ENCODE measurements at places on chromosomes 3 and 15.

DNA sequence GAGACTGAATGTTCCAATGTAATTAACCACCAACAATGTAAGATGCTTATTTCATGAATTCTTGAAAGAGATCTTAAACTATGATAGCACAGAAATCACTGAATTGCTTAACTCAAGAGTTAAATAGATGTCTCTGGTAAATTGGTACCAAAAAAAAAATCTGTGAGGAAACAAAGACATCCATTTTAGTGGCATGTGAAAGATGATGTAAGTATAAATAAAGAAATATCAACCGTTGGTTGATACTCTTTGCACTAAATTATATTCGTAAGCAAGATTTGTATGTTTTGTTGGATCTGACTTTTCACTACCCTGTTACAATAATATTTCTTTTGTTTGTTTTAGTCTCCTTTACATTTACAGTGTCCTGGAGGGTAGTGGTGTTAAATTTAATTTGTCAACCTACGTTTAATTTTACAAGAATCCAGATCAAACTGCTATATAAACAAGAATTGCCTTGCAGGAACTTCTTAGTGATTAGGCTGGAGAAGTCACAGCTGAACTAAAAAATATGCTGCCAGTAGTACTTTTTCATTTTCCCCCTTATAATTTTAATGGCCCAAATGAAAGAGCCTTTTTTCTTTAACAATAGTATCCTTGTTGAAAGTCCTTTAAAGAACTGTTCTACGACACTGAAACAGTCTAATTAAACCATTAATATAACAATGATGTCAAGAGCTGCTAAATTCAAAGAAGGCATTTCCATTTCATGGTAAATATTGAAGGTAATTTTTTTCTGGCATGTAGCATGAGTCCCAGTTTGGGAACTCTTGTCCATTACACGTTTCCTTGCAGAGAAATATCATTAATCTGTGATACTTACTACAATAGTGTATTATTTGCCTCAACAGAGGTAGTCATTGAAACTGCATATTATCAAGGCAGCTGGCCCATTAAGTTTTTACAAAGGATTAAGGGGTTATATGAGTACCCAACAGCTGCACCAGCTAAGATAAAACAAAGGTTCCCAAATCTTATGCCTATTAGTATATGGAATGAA is 109.6 kb upstream of the PHLDB2 start:
- DNase-seq: no peak

DNA sequence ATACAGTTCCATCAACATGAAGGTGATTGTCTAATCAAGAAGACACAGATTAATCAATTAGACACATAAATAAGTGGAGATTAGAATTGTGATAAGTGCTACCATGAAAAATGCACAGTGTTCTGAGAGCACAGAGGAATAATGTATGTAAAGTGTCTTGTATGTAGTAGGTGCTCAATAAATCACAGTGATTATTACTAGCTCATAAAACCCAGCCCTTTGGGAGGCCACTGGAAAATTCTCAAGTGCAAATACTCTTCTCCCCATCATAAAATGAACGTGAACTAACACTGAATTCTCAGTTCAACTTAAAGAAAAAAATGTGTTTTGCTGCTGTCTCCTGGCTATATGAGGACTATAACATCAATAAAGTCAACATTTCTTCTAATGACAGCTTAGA is 368.2 kb downstream of the FOXP1 start:
- DNase-seq: no peak

GRCh38 chr3:124540550-124541211 is 189.6 kb upstream of the UMPS start:
- no peak for DNase-seq

DNA sequence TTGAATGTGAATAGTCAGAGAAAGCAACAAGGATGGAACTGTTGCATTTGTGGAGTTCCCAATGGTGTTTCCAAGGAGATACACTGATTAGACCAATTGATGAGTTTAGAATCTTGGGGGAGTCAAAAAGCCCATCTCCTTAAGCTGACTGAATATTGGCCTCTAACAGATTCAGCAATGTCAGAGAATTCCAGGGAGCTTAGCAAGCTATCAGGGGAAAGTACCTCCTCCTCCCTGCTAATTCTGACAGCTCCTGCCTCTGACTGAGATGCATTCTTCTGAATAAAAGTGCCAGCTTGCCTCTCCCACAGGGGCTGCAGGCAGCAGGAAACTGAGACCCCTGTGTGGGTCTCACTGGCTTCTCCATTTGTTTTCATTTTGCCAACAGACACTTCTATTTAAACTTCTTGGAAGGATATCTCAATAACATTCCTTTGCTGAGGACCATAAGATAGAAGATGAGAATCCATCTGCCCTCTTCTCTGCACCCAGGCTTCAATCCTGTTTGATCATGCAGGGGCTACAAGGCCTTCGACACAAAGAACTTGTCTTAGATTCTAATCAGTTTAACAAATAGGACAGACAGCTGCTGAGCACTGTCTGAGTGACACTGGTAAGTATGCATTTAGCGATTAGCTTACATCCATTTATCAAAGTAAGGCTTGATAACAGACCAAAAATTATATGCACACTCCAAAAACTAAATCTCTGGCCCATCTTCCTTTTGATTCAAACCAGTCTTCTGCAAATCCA is 1080.8 kb downstream of the TUSC7 start:
- DNase-seq: no peak

GRCh38 chr15:36638671-36639070 is 59.2 kb downstream of the CDIN1 start:
- DNase-seq: no peak

- DNase-seq: no peak
These were observed 45.8 kb downstream of the ARHGAP31 start for GRCh38 chr3:119340014-119340413.

DNA sequence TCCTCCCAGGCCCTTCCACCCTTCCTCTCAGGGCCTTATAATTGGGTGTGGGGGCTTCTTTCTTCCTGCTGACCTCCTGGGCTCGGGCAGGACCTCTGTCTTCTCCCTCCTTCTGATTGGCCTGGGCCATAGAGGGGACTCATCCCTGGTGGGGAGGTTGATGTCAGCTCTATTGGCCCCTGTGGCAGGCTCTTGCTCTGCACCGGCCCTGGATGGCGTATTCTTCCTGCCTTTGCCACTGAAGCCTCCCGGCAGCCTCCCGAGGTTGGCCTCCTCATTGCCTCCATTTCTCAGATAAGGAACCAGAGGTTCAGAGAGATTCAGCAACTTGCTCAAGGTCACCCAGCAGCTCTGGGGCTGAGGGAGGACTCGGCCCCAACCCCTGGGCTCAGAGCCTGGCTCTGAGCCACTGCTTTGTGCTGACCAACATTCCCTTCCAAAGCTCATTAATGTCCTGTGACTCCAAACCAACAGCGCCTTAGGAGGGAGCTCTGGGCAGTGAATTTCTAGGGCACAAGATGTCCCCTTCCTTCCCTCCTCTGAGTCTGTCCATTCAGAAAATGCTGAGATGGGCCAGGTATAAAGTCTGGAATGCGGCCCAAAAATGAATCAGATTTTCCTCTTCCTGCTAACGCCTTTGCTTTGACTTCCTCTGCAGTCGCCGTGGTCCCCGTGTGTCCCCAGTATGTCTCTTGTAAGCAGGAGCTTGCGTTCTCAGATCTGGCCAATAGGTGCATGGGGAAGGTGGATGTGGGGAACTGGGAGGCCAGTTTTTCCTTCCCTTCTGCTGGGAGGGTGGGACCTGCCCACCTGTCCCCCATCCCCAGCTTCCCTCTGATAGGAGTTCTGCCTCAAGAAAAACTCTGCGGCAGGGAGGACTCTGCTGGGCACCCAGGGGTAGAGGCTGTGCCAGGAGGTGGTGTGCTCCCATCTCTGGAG is 74.2 kb downstream of the HMCES start:
- no peak for DNase-seq
